ENCODE measurements at places on chromosomes 1 and 21. TPM values are rescaled to one million over a fixed set of nuclear protein-coding genes. Genes with fewer than 3 reads are reported as not detected.

The CHRM3 gene
- total RNA-seq: 0.24 TPM

The ANKRD65 gene
- total RNA-seq: 0.81 TPM

The MCOLN2 gene
- total RNA-seq: not detected

The TTC22 gene
- not detected for total RNA-seq

The NBPF15 gene
- 50.4 TPM for total RNA-seq

The TMPRSS15 gene
- total RNA-seq: not detected

The NBPF12 gene
- 11.8 TPM for total RNA-seq

The OLFML3 gene
- total RNA-seq: 264 TPM

The ATAD3C gene
- total RNA-seq: under 0.01 TPM

The FCGR3A gene
- total RNA-seq: not detected

The DENND2C gene
- 3.6 TPM for total RNA-seq

The MAP10 gene
- 3.4 TPM for total RNA-seq
